ENCODE measurements at places on chromosomes 12 and 14.

GRCh38 chr12:62876938-62877548 is 57.9 kb downstream of the PPM1H start:
- DNase-seq = no peak

DNA sequence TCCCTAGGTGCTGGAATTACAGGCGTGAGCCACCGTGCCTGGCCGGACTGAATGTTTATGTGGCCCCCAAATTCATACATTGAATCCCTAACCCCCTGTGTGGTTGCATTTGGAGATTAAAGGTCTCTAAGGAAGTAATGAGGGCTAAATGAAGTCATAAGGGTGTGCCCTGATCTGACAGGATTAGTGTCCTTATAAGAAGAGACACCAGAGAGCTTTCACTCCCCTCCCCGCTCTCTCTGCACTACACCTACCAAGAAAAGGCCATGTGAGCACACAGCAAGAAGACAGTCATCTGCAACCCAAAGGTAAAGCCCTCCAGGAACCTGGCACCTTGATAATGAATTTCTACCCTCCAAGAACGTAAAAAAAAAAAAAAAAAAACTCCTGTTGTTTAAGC is 212.1 kb upstream of the CAND1 start:
- DNase-seq = no peak

DNA sequence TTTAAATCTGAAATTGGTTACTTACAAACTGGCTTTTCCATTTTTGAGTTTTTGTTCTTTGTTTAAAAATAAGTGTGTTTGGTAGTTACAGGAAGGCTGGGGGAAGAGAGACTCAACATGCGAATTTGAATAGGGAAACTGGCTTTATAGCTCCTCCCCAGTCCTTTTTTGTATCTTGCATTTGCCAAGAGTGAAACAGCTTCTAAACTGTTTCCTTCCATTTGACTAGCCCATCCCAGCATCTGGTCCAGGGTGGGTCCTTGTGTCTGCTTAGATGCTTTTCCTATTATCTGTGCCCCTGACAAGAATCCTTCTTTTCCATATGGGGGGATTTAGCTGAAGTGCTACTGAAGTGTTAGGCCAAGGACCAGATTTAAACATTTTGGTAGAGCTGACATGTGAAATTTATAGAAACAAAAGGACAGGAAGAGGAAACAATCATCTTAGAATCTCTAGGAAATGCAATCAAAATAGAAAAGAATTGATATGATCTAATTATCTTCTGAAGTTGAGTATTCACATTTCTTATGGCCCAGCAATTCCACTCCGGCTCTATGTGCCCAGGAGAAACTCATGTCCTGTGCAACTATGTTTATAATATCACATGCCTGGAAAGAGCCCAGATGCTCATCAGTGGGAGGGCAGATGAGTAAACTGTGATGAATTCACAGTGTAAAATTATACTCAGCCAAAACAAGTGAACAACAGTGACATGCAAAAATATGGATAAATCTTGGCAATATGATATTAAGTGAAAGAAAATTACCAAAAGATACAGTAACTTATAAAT is 7.4 kb downstream of the SMOC1 start:
- DNase-seq = peak; percentile 74

GRCh38 chr14:32682214-32682613 is 256.5 kb upstream of the NPAS3 start:
- DNase-seq = no peak

- DNase-seq = no peak
These were observed 168.9 kb downstream of the ADGRD1 start for GRCh38 chr12:131122631-131123030.

GRCh38 chr12:108613548-108613947 is 15.7 kb upstream of the TMEM119 start:
- DNase-seq = no peak

- peak; percentile 78 for DNase-seq
These were observed 2.0 kb downstream of the PTHLH start for GRCh38 chr12:27970401-27971120.

- DNase-seq = no peak
These were observed 419.5 kb downstream of the TMEM121 start for GRCh38 chr14:105945896-105946295.

- peak; percentile 95 for DNase-seq
These were observed at the start of gene ACADS for GRCh38 chr12:120725659-120726509. Gene ACADS (plus strand): TSS chr12:120725826. CDS start chr12:120725886, 60 bp downstream.

- no peak for DNase-seq
These were observed 6.0 kb upstream of the KRT4 start for GRCh38 chr12:52819731-52820510.

DNA sequence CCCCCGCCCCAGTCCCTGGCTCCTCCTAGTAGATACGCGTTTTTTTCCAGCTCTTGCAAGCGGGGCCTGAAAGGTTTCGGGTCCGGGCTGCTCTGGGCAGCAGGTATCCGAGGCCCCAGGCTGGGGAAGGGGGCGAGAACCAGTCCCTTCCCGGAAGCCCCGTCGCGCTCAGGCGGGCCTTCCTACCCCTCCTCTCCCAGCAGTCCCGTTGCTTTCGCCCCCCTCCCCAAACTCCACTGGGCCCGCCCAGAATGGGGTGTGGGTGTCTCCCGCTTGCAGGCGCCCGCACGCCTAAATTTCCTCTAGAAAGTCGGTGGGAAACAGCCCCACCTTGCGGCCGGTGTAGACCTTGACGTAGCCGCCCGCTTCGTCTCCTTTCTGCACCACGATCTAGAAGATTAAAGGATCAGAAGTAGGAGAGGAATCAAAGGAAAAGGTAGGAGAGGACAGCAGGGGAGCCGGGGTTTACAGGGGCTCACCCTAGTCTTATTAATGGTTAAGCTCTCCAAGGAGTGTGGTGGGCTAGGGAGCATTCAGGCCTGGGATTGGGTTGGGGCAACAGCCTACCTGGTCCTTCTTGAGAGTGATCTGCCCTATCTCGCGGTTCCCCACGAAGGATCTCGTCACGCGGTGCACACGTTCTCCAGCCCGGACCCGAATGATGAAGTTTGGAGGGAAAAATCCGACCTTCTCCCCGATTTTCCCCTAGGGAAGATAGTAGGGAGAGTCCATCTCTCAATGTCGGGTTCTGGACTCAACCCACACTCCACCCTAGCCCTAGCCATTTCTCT is 7.3 kb downstream of the STAC3 start:
- DNase-seq = peak; percentile 84

GRCh38 chr12:2029851-2030250 is 22.9 kb upstream of the CACNA1C start:
- no peak for DNase-seq

DNA sequence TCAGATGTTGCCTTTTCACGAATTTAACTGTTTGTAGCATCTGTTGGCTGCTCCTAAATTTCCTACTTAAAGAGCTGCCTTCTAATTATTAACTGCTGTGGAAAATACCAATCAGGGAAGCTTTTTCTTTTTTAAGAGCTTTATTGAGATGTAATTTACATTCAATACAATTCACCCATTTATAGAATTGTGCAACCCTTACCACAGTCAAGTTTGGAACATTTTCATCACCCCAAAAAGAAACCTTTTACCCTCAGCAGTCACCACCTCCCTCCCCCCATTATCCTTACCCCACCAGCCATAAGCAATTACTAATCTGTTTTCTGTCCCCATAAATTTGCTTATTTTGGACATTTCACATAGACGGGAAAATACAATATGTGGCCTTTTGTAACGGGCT is 1.4 kb downstream of the PCNX4 start:
- peak; percentile 42 for DNase-seq

- DNase-seq = no peak
These were observed 40.8 kb downstream of the NDUFA12 start for GRCh38 chr12:94962670-94963069.

- DNase-seq = no peak
These were observed 5.1 kb downstream of the JPH4 start for GRCh38 chr14:23573384-23574015.

- no peak for DNase-seq
These were observed 78.0 kb downstream of the CPSF2 start for GRCh38 chr14:92199763-92200162.

DNA sequence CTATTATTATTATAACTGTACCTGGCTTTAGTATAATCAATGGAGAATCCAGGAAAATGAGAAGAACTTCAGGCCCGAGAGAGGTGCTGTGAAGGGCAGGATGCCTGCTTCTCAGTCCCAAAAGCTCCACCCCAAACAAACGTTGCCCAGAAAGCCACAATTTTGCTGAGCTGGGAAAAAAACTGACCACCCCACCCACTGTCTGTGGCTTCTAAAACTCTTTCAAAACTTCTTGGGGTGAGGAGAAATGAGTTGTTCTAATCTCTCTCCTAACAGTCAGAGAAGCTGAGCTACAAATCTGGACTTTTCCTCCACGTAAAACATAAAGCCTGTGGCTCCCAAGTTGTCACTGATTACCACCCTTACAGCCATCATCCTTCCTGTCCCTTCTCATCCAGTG is 13.4 kb downstream of the VDR start:
- DNase-seq = peak; percentile 38

DNA sequence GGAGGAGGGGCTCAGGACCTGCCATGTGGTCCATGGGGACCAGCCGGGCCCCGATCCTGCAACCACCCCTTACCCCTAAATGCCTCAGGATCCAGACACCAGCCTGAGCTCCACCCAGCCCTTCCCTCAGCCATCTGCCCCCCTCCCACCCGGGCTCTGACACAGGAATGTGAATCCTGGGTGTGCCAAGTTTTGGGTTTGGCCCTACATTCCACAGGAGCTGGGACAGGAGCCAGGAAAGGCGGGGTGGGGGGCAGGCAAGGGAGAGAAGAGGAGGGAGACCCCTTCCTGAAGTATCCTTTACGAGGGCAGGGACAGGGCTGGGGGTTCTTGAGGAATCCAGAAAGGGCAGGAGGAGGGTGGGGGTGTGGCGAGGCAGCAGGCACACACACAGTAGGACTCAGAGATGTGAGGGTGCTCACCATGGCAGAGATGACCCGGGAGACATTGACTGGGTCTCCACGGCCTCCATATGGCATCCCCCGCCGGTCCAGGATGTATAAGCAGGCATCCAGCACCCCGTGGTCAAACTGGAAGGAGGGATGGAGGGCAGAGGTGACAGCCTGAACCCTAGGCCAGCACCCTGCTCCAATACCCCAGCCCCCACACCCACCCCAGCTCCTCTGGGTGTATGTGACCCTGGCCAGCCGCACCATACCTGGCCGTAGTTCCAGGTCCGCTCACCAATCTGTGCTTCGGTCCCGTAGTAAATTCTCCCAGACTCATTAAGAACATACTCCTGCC is 3.5 kb downstream of the TGM1 start:
- DNase-seq = peak; percentile 21

GRCh38 chr14:96049932-96050331 is 10.8 kb downstream of the C14orf132 start:
- no peak for DNase-seq

DNA sequence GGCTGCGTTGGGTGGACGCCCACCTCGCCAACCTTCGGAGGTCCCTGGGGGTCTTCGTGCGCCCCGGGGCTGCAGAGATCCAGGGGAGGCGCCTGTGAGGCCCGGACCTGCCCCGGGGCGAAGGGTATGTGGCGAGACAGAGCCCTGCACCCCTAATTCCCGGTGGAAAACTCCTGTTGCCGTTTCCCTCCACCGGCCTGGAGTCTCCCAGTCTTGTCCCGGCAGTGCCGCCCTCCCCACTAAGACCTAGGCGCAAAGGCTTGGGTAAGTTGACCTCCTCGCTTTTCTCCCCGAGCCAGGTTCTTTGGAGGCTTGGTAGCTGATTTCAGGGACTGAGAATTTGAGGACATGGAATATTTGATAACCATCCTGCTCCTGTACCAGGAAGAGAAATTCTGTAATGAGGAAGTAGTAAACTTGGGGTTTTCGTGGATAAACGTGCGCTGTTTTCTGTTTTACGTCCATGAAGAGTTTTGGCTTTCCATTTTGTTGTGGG is 530 bp downstream of the APAF1 start:
- peak; percentile 48 for DNase-seq

DNA sequence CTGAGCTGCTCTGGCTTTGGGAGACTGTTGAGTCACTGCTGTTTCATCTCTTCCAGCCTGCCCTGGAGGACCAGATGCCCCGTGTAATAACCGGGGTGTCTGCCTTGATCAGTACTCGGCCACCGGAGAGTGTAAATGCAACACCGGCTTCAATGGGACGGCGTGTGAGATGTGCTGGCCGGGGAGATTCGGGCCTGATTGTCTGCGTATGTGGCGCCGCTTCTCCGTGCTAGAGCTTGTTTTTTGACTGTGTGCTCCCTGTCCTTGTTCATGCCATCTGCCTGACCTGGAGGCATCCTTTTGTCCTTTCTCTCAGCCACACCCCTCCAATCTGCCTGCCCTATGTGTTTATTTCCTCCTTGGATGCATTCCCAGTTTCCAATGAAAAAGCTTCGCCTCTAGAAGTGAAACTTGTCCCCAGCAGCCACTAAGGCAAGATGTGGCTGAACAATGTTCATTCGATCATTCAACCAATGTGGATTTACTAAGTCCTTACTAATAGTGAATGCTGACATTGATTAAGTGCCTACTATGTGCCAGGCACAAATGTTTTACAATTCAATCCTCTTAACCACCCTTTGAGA is 98.6 kb downstream of the NT5DC3 start:
- DNase-seq = peak; percentile 39

DNA sequence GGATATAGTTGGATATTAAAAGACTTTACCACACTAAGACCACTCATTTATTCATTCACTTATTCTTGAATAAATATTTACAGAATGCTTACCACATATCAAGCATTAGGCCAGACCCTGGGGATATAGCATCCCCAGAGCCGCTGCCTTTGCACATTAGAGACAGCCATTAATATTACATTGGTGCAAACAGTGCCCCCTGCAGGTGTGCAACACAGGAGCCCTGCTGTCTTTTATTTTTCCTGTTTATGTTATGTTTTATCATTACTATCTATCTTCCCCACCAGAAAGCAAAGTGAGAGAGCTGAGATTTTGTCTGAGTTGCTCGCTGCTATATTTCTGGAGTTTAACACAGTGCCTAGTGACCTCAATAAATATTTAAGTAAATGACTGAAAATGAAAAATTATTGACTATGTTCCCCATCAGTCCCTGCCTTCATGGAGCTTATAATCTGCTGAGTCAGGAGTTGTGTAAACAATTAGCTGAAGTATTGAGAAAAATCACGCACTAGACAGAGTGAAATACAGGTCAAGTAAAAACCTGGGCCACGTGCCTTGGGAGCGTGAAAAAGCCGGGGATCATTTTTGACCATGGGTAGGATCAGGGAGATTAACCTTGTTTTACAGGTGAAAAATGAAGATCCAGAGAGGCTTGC is 301.6 kb downstream of the PCNX1 start:
- no peak for DNase-seq

GRCh38 chr12:29882846-29883245 is 99.1 kb upstream of the TMTC1 start:
- DNase-seq = no peak

- peak; percentile 4 for DNase-seq
These were observed 396.7 kb upstream of the OR4E1 start for GRCh38 chr14:22070119-22070982.

Measured in GM23248 (cell line).